ENCODE measurements at places on chromosomes 3 and 15.
A peak's percentile ranks its signal among the peaks of the same experiment; 100 is the strongest.

- peak; percentile 64 for DNase-seq
Observed at GRCh38 chr3:50971487-50971924, 296.8 kb downstream of the DOCK3 start.

GRCh38 chr3:127620637-127621375 lies 8.2 kb upstream of the PODXL2 start:
- DNase-seq = no peak

- DNase-seq = peak; percentile 35
Observed at GRCh38 chr3:22887664-22888291, 315.3 kb upstream of the UBE2E2 start.

GRCh38 chr15:77530576-77530975 lies 102.1 kb downstream of the LINGO1 start:
- DNase-seq = no peak

DNA sequence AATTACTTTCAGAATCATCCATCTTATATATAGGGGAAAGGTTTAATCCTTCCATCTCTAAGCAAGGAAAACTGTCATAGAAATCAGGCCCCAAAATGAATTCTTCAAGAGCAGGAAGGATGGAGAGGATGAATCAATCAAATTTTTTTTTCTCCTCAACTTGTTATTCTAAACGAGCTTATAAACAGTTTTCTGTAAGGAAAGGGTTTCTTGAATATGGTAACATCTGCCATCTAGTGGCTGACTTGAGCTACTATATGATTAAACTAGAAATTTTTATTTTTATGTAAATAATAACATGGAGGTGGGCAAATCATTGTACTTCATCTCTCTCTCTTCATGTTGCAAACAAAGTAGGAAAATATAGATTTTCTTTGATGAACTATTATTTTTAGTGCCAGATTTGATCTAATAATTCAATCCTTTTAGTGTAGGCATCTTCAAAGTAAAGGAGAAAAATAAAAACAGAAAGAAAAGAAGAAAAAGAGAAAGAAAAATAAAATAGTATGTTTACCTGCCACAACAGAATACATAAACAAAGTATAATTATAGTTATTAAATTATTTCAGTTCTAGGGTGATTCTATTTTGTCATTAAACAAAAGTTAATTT lies 146.6 kb downstream of the SERPINI1 start:
- DNase-seq = peak; percentile 27

GRCh38 chr3:181724192-181724965 lies 12.7 kb downstream of the SOX2 start:
- DNase-seq = no peak

GRCh38 chr3:68057637-68058320 lies 403.4 kb upstream of the SUCLG2 start:
- no peak for DNase-seq

DNA sequence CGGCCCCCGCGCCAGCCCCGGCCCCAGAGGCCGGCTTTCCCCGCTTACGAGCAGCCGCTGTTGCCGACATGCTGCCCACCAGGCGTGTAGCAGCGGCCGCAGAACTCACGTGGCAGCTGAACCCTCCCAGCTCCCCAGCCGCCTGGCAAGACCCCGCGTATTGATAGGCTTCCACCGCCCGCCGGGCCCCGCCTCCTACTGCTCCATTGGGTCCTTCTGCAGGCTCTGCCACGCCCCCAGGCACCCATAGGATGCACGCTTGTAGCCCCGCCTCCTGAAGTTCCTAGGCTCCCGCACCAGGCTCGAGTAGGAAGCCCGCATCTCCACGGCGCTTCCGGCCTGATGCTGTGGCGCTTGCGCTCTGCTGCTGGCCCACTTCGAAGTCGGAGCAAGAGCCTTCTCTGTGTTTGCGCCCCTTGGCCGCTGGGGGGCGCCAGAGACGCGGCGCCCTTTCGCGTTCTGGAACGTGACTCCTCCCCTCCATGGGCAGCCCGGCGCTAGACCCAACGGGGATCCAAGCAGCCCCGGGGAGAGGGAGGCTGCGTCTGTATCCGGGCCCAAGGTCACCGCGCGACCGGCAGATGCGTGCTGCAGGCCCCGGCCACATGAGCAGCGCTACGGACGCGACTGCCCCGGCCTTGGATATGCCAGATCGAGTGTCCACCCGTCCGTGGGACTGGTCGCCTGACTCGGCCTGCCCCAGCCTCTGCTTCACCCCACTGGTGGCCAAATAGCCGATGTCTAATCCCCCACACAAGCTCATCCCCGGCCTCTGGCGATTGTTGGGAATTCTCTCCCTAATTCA lies at the start of the genes PARP3 and RRP9:
PARP3 (plus strand) TSS at position 566 of the 805 bp plus-strand sequence. CDS start 993 bp downstream, outside the sequence.
RRP9 (minus strand) TSS at position 107 of the 805 bp plus-strand sequence; CDS start at position 70, 37 bp downstream.
- peak; percentile 99 for DNase-seq

GRCh38 chr3:50661321-50661837 lies 13.3 kb upstream of the DOCK3 start:
- DNase-seq = no peak

DNA sequence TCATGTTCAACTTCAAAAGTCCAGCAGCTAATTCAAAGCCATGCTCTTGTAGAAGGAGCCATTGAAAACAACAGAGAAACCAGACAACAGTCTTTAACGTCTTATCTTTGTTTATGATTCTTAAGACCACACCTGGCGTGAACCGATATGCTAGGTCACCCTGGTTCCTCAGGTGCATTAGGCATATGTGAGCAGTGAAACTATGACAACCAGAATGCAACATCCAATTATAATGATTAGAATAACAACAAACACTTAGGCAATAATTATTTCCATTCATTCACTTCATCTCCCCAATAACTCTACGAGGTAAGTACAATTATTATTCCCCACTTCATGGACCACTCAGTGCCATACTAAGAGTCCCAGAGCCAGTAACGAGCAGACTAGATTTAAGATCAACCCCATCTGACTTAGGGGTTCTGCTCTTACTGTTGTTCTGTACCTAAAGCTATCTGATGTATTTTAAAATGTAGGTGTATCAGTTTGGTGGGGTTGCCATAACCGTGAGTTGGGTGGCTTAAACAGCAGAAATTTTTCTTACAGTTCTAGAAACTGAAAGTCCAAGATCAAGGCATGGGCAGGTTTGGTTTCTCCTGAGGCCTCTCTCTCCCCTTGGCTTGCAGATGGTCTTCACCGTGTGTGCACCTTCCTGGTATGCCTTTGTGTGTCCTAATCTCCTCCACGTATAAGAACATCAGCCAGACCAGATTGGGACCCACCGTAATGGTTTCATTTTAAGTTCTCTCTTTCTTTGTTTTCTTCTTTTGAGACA lies 997.8 kb upstream of the CFAP20DC start:
- DNase-seq = no peak

DNA sequence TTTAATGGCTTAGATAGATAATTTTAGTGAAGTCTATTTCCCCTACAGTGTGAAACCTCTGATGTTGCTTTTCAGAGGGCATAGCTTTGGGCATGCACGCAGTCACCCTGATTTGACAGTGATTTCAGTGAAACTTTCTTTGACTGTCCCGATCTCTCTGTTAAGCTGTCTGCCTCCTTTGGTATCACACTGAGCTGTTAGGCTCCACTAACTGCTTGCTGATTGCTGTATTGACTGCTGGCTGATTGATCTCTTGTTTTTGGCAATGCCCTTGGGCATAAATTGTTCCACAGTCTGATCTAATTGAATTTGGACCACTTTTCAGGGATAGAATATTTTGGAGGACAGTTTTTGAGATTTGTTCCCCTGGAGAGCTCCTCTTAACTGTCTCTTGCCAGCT lies 68.5 kb upstream of the CCDC54 start:
- no peak for DNase-seq
